ENCODE measurements at places on chromosomes 13 and 19.

DNA sequence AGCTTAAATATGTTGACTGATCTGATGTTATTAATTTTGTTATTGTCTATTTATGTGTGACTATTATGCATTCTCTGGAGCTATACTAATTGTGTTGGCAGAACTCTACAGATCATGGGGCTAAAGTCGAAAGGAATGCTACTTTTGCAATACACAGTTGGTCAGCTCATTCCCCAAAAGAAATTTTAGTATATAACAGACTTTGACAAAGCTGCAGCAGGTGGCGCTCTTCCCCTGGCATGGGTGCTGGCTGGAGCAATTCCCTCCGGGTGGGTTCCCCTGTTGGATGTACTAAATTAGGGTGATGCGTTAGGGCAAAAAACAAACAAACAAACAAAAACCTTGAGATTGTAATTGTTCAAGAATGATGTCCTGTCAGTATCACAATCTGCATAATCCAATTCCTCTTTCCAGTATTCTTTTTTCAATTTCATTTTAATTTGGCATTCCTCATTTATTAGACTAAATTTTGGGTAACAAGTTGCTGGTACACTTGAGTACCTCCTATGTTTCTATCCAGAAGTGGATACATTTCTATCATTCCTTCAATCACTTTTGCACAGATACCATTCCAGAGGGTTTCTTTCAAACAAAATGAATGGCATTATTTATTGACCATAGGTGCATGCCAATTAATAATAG is 322.8 kb upstream of the EDNRB start:
- no peak for DNase-seq

GRCh38 chr19:19575411-19575810 is 37.3 kb downstream of the CILP2 start:
- no peak for DNase-seq

- no peak for DNase-seq
Measured at GRCh38 chr19:18558202-18558555, 509 bp downstream of the KXD1 start.

- no peak for DNase-seq
Measured at GRCh38 chr13:77928909-77929308, 10.3 kb upstream of the EDNRB start.

- no peak for DNase-seq
Measured at GRCh38 chr19:35011737-35012682, 11.9 kb downstream of the GRAMD1A start.

DNA sequence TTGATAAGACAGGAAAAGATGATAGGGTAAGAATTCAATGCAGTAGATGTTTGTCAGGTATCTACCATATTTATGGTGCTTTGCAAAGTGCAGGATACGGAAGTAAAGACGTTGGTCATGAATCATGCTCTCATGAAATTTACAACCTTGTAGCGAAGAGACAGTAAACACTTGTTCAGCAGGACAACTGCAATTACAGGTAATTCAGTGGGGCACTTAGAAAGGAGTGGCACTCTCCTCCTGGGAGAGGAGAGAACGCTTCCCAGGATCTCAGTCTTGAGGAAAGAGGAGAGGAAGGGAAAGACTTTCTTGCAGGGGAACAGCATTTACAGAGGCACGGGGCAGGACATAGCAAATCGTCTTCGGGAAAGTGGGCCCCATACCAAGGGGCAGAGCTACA is 46.4 kb downstream of the SOX1 start:
- DNase-seq: no peak

DNA sequence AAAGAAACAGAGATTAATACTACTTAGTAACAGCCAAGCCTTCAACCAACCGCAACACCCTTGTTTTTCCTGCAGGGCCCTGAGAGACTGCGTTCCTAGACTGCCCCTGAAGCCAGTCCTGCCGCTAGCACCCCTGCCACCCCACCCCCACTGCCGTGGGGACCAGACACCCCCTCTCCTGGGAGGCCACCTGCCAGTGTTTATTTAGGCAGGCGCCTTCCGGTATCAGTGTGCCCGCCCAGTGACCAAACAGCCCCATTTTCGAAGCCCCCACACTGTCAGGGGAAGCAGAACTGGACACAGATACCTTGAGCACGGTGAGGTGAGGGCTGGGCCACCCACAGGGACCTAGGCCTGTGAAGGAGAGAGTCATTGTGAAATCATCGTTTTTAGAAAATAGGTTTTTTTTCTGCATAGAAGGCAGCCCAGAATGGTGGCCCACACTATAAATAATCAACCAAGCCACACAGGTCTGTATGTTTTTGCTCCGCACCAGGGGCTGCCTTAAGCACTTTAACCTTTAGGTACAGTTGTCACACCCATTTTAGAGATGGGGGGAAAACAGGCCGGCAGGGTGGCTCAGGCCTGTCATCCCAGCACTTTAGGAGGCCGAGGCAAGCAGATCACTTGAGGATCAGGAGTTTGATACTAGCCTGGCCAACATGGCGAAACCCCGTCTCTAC is 3.5 kb upstream of the TLE5 start:
- no peak for DNase-seq

- DNase-seq: no peak
Measured at GRCh38 chr13:33862016-33862415, 44.1 kb downstream of the RFC3 start.
